ENCODE measurements at places on chromosomes 2 and 18.

GRCh38 chr18:36078751-36079529 is 11.6 kb upstream of the RPRD1A start:
- no peak for DNase-seq

GRCh38 chr2:64463781-64464180 is 9.8 kb downstream of the LGALSL start:
- DNase-seq = no peak

DNA sequence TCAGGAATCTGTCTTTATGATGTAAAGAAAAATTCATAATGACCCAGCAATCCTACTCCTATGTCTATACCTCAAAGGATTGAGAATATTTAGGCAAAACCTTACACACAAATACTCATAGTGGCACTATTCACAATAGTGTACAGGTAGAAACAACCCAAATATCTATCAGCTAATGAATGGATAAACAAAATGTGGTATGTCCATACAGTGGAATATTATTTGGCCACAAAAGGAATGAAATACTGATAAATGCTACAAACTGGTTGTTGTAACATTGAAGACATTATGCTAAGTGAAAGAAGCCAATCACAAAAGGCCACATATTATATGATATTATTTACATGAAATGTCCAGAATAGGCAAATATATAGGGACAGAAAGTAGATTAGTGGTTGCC is 24.7 kb downstream of the PDK1 start:
- DNase-seq = no peak

DNA sequence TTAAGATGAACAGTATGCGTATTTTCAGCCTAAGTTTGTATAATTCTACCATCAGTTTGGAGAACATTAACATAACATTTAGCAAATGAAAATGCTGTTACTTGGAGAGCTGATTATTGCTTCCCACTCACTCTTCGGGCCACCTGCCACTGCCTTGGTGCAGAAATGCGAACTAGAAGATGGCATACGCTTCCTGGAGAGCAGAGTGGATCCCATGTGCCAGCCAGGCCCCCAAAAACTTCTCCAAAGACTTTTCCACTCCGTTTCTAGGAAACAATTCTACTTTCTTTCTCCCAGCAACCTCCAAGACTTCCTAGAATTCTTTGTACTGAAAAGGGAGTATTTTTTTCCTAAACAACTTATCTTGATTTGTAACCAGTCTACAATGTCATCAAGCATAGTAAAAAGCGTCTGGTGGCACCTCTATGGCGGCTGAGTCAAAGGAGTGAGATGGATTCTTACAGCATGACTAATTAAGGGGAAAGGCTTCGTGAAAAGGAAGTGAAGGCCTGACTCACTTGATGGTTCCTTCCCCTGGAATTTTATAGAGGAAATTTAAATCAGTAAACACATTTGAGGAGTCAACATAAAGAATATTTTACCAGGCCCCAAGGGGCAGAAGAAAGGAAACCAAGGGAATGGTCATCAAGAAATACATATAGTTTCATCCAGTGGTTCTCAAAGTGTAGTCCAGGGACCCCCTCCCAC is 36.6 kb downstream of the FEZ2 start:
- peak; percentile 78 for DNase-seq

Measured in HTR-8/SVneo (cell line).